Stimulated activated CD8-positive, alpha-beta memory T cell treated with anti-CD3 and anti-CD28 coated beads, Interleukin-4, amount 100 ng/mL, for 4 hours (primary cell): ENCODE measurements at places on chromosomes 16 and 17.

- DNase-seq = no peak
These were observed 1.1 kb upstream of the RNF213 start for GRCh38 chr17:80259457-80260068.

DNA sequence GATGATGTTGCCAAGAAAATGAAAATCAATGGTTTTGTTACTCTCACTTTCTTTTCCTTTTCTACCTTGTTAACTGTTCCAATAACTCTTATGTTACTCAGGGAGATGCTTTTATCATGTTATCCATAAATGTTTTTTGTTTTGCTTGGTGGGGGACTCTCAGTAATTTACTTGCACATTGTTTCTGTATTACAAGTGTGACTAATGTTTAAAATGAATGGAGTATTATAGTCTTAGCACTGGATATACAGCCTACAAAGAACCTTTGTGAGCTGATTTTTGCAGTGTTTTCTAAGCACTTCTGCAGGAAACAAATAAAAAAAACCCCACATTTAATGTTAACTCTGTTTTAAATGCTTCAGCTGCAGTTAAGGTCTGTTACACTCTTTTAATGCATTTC, 12.1 kb downstream of the VMP1 start:
- no peak for DNase-seq

- DNase-seq = no peak
These were observed 676.6 kb downstream of the CDH11 start for GRCh38 chr16:64445245-64445644.

- no peak for DNase-seq
These were observed 62.7 kb downstream of the TEX2 start for GRCh38 chr17:64200080-64201032.

DNA sequence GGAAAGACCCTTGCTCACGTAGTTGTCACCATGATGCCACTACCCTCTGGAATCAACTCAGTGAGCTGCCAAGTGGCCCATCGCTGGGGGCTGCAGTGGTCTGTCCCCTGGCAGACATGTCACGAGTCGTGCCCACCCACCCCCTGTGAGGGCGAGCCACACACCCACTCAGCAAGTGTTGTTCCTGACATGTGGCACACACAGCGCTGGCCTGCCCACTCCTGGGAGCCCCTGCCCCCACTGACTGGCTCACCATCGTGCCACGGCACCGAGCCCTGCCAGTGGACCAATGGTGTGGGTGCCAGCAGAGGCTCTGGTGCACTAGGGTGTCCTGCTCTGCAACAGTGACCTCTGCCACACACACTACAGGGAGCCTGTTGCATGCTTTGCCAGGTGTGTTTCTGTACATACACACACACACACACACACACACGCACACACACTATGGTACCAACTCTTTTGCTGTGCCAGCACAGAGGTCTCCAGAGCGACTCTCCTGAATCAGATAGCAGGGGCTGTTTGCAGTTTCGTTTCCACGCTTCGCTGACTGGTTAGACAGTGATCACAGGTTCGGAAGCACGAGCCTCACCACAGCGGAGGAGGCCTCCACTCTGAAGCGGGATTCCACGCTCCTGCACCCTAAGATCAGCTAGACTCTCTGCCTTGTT, 7.7 kb downstream of the RTN4RL1 start:
- no peak for DNase-seq

- DNase-seq = no peak
These were observed 204.9 kb downstream of the MAF start for GRCh38 chr16:79395591-79395990.

DNA sequence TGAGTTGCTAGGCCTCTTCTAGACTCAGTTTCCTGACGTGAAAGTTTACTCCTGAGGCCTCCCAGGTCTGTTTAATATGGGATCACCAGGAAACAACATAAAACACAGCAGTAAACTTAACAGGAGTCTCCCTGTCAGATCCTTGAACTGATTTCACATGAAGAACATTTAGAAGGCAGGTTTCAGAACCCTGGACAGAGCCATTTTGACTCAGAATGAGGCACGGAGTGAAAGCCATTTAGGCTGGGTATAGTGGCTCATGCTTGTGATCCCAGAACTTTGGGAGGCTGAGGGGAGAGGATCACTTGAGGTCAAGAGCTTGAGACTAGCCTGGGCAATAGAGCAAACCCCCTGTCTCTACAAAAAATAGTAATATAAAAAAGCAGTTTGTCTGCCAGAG, 289.1 kb downstream of the CA10 start:
- no peak for DNase-seq

DNA sequence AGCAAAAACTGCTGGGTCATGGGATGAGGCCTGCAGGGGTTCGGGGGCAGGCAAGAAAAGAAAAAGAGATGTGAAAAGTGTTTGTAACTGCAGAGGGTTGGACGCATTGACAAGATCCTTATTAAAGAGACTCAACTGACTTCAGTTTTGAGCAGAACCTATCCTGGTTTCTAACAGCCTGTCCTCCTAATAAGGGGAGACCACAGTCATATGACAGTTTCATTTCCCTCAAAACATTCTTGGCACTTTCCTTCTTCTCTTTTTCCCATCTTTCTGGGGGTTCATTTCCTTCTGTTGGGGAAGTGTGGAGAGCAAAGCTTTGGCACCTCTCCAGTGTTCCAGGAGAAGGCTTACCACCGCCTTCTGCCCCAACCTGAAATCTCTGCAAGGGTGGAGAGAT, 118.5 kb downstream of the MAF start:
- no peak for DNase-seq

- no peak for DNase-seq
These were observed 10.1 kb downstream of the FADS6 start for GRCh38 chr17:74883241-74883745.

DNA sequence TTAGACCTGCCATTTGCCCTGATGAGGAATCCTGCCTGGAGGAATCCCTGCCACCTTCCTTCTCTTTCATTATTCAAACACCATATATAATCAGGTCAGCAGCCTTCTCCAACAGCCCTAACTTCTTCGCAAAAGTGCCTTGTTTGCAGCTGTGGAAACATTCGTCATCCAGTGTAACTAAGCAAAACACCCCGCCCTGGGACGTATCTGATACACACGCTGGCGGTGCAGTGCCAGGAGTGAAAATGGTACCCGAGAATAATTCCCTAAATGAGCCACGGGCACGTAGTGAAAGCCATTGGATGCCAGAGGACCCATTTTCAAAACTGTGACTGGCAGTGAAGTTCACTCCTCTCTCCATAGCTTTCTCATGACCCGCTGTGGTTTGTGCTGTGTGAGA, 73.7 kb downstream of the IRX3 start:
- DNase-seq = no peak

GRCh38 chr17:13542636-13543035, 59.1 kb downstream of the HS3ST3A1 start:
- no peak for DNase-seq
